ENCODE measurements at places on chromosomes 7 and 10.

DNA sequence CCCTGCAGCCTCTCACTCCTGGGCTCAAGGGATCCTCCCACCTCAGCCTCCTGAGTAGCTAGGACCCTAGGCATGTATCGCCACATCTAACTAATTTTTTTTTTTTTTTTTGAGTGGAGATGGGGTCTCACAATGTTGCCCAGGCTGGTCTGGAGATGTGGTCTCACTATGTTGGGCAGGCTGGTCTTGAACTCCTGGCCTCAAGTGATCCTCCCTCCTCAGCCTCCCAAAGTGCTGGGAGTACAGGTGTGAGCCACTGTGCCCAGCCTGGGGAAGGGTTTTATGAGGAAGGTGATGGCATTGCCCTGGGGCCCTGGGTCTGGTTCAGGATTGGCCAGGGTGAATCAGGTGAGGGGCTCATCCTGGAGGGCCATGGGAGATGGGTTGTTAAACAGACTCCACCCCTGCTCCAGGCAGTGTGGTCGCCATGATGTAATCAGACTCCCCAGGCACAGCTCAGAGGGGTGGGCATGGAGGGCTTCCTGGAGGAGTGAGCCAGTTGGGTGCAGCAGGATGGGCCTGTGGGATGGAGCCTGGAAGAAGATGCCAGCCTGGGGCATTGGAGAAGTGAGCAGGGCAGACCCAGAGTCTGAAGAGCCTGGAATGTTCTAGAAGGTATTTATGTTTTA, 82.7 kb downstream of the MYL10 start:
- no peak for DNase-seq

DNA sequence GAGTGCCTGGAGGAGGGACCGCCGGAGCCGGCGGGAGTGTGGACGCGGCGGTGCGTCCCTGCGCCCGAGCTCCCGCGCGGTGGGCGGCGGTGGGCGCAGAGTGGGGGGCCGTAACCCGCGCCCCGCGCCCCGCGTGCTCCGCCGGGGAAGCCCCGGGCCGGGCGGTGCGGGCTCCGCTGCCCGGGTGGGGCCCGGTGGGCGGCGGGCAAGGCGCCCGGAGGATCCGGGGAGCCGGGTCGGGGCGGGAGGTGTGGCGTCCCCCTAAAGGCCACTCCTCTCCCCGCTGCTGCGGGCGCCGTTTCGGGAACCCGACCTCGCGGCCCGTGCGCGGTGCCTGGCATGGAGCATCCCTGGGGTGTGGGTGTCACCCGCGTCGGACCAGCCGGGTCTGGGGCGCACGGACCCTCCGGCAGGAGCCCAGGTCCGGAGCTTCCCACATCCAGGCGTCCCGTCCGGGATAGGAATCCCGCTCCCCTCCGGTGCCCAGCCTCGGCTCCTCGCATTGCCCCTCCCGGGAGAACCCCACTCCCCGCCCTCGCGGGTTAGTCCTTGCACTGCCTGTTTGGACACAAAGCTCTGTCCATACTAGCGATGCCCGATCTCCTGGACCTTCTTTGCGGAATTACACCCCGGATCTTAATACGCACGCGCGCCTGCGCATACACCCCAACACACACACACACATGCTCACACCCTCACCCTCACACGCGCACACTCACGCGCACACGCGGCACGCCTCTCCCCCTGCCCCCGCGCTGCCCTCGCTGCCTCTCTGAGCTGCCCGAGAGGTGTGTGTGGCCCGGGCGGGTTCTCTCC, 723 bp downstream of the MTURN start:
- DNase-seq: peak; percentile 58

GRCh38 chr7:108015740-108016139, 12.8 kb upstream of the LAMB1 start:
- no peak for DNase-seq

DNA sequence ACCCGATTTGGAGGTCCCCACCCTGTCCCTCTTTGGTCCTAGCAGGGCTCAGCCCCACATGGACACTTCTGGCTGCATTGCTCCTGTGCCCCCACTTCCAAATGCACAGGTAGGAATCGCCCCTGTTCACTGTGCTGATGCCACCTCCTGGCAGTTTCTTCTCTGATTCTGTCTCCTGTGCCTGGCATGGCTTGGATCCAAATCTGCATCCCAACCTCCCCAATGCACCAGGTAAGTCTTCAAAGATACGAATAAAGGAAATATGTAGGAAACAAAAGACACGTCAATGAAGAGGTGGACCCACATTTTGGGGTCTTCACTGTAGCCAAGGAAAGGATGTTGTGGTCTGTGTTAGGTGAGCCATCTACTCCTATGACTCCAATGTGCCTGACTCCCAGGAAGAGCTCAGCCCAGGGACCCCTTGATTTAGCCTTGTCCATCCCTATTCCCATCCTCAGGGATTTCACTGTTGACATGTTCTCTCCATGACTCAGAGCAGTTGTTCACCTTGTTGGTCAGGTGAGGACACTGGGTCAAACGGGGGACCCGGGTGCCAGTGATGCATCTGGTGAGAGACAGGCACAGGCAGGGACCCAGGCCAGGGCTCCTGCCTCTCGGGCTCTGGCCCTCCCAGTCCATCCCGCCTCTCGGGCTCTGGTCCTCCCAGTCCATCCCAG, 341.8 kb downstream of the CXCL12 start:
- DNase-seq: no peak

DNA sequence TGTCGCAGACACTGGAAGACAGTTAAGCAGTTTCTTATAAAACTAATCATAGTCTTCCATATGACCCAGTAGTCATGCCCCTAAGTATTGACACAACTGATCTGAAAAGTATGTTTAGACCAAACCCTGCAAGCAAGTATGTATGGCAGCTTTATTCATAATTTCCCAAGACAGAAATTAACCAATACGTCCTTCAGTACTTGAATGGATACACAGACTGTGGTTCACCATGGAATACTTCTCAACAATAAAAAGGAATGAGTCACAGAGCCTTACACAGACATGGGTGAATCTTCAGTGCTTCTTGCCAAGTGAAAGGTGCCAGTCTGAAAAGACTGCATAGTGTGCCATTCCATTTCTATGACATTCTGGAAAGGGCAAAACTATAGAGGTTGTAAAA, 50.2 kb upstream of the AKR1E2 start:
- no peak for DNase-seq

GRCh38 chr7:2231992-2232765, 566 bp downstream of the MAD1L1 start:
- no peak for DNase-seq

Measured in GM12865 (cell line).